ENCODE measurements at places on chromosomes 4 and X.
A peak's percentile ranks its signal among the peaks of the same experiment; 100 is the strongest.

- no peak for DNase-seq
These were observed 3.5 kb downstream of the SERPINA7 start for GRCh38 chrX:106035064-106035463.

GRCh38 chr4:40238700-40239548 lies 42.1 kb downstream of the RHOH start:
- DNase-seq = no peak

GRCh38 chr4:103105558-103106356 lies 6.1 kb upstream of the BDH2 start:
- DNase-seq = no peak

DNA sequence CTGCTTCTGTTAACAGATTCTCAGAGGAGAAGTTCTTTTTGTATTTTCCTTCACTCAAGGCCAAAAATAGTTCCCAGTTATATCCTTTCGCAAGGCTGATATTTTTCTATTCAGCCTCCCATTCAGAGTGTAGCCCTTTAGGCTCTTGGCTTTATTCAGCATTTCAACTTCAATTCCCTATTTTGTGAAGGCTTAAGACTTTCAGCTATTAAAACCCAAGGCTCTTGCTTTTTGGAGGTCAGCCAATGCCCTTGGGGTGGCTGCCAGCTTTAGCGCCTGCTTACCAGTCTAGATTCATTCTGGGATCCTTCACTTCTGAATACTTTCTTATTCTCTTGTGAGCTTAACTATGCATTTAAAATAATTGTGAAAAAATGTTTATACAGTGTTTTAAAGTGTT lies 57.3 kb upstream of the ADGRA3 start:
- peak; percentile 88 for DNase-seq

GRCh38 chr4:109803924-109804571 lies 2.2 kb upstream of the CFI start:
- no peak for DNase-seq

DNA sequence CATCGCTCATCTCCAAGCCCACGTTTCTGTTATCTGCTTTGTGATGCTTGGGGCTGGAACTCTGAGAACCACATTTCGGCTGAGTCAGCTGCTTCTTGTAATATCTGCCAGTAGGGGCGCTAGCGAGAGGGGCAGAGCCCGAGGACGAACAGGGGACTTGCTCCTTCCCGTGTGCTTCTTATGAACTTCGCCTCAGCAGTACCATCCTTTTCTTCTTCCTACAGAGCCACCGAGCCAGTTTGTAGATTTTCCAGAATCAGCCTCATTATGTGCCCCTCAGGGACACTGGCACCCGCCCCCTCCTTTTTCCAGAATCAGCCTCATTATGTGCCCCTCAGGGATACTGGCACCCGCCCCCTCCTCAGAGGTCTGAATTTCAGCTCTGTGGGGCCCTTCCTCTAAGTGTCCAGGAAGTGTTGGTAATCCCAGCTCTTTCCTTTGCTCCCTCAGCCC lies 441.7 kb upstream of the RASGEF1B start:
- no peak for DNase-seq

GRCh38 chrX:97637289-97637688 lies 753.6 kb downstream of the RPA4 start:
- DNase-seq = no peak

GRCh38 chr4:179748837-179749236 lies 2306.6 kb upstream of the AGA start:
- no peak for DNase-seq

DNA sequence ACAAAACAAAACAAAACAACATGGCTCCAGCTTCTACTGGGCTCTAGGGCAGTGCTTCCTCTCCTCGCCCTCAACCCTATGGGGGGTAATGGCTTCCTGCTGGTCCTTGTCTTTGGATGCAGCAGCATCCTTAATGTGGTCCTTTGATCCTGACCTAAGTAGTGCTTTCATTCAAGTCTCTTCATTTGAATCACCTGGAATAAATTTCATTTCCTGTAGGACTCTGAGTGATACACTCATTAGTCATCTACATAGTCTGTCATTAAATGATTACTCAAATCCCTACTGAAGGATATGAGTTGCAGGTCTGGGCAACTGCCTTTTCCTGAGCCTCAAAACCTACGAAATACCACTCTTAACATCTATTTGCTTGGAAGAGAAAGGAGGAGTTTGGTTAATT lies 54.5 kb downstream of the RHOH start:
- no peak for DNase-seq

DNA sequence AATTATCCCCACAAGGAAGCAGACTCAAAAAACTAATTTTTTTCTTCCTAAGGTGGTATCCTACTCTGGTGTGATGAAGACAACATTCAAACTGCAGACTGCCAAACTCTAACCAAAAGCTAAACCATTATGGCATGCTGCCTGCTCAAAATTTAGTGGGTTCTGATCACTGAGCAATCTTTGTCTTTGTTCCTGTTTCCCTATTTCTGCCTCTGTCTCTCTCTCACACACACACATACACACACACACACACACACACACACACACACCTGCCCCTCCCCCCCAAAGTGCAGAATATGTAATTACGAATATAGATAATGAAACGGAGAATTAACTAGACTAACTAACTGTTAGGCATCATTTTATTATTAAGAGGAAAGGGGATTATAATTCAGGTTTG lies 1278.6 kb downstream of the PCDH7 start:
- DNase-seq = no peak

DNA sequence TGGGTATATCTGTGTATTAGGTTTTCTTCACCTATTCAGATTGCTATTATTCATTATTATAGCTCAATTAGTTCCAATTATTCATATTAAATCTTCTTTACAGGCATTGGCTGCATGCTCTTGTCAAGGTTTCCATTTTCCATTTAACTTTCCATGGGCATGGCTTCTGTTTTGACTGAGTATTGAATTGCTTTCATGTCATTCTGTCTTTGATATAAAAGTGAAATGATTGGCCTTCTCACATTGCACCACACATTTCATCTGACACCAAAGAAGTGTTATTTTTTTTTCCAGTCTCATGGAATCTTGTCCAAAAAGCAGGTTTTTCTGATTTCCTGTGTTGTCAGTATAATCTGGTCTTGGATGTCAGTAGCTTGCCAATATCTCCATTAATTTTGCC lies 1244.3 kb downstream of the RAPGEF2 start:
- no peak for DNase-seq

DNA sequence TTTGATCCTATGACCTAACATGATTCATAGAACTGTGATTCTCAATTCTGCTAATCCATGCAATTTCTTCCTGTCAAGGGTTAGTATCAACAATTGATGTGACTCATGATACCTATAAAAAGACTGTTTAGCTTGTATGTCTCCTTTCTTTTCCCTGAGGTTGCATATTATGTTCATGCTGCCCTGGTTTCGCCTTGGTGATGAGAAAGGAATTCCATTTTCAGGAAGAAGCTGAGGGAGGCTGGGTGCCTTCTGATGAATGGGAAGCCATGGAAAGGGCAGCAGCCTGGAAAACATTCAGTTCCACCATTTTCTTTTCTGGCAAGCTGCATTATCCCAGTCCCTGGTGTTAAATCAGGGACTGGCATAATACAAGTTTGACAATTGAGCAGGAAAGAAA lies 976.5 kb downstream of the RPA4 start:
- DNase-seq = no peak

DNA sequence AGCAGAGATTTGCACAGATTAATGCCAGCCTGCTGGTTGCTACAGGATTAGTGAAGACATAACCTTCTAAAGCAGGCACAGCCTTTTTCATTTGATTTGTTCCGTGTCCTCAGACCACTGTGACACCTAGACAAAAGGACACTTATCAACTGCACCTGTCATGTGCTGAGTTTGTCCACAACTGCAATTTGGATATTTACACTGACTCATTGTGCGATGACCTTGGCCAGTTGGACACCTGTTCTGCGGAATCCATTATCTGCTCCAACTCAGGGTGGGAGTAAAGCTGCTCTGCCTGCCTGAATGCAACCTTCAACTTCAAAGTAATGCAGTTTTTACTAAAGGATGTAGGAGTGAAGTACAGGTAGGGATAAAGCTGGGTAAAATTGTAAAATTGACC lies 4.1 kb upstream of the NR0B1 start:
- no peak for DNase-seq

GRCh38 chr4:134201216-134202161 lies at the start of gene PABPC4L:
TSS of gene PABPC4L (minus strand) at chr4:134201789. CDS start at chr4:134201019, 770 bp downstream.
- peak; percentile 69 for DNase-seq

DNA sequence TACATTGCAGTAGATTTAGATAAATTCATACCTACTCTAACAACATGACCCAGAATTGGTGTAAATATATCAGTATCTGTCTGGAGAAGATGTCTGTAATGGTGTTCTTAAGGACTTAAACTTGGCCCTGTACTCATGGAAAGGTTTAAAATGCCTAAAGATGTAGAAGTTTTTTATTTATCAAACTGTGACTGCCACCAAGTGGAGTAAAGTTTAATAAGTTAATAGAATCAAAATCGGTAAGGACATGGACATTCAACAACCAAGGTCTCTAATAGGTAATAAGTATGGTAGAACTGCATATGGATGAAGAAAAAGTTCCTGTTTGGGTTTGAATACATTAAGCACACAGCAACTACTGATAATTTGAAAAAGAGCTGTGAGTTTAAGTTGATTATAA lies 474.0 kb upstream of the NDST3 start:
- no peak for DNase-seq

DNA sequence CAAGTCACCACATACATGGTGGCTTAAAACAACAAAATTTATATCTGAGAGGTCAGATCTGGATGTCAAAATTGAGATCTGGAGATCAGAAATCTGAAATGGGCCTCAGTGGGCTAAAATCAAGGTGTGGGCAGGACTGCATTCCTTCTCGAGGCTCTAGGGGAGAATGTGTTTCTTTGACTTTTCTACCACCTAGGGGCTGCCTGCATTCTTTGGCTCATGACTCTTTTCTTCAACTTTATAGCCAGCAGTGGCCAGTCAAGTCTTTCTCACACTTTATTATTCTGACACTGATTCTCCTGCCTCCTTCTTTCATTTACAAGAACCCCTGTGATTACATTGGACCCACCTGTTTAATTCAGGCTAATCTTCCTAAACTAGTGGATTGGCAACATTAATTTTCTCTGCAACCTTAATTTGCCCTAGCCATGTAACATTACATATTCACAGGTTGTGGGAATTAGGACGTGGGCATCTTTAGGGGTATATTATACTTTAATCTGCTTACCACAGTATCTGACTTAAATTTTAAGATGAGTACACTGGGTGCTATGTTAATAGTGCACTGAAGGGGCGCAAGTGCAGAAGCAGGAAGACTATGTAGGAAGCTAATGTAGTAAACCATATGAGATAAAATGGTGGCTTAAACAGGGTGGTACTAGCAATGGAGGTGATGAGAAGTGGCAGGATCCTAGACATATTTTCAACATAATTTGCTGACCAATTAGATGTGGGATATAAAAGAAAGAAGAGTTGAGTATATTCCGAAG lies 188.0 kb downstream of the SLC4A4 start:
- DNase-seq = no peak

- DNase-seq = no peak
These were observed 227.2 kb upstream of the MBNL3 start for GRCh38 chrX:132716006-132716405.

DNA sequence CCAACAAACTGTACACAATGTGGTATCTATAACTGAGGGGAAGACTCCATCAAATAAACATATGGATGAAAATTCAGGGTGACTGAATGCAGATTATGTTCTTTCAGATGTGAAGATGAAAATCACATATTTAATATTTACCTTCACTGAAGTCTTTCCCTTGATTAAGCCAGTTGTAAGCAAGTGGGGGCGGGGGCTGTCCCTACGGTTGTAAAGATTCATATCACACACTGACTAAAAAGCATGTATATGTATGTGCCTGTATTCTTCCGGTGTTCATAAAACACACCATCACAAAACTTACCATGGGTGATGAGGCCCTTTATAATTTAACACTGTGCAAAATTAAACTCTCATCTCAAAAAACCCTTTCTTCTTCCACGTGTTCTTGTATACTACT lies 1.3 kb downstream of the TAB3 start:
- DNase-seq = no peak

DNA sequence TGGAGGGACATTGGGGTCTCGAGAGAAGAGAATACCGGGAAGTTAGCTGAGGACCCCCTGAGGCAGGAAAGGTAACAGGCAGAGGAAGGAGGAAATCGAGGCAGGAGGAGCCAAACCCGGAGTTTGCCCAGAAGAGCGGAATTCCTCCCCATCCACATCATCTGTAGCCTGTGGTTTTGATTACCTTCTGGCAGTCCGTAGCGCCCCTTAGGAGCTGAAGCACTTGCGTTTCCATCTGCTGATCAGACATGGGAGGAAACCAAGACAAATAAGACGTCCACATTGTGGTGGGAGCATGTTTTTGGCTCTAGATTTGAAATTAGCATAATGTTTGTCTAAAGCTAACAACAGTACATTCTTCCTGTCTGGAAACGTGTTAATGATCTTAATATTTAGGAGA lies 26.8 kb upstream of the HMX1 start:
- DNase-seq = no peak

GRCh38 chr4:145740806-145741205 lies 60.9 kb downstream of the C4orf51 start:
- DNase-seq = no peak

DNA sequence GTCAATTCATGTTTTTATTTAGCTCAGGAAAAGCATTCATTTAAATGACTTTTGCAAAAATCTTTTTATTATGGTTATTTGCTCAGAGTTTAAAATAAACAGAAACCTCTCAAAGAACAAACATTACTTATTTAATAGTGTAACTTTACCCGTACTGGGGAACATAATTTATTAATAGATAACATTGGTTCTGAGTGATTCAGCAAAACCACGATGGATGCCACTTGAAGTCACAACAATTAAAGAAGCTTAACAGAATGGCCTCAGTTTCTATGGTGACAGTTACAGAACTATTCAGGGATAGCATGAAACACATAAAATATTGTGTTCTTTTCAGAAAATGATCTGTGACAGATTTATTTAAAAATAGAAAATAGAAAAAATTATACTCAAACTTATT lies 368.7 kb downstream of the CCSER1 start:
- DNase-seq = no peak

- DNase-seq = no peak
These were observed 6.9 kb downstream of the MAGEA11 start for GRCh38 chrX:149718757-149719156.

DNA sequence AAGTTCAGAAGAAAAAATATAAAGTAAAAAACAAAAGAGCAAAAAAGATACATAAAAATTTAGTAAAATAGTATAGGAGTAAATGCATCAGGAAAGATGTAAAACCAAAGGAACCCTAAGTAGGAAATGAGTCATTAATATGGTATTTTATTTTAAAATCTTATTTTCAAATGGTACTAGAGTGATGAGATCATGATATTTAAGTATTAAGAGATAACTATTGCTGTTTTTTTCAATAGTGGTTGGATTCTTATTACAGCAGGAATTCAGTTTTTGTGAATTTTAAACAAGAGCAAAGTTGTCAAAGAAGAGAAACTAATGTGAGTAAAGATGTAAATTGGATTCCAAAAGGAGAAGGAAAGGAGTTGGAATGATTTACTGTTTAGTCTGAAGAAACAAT lies 20.0 kb downstream of the EMCN start:
- DNase-seq = no peak

DNA sequence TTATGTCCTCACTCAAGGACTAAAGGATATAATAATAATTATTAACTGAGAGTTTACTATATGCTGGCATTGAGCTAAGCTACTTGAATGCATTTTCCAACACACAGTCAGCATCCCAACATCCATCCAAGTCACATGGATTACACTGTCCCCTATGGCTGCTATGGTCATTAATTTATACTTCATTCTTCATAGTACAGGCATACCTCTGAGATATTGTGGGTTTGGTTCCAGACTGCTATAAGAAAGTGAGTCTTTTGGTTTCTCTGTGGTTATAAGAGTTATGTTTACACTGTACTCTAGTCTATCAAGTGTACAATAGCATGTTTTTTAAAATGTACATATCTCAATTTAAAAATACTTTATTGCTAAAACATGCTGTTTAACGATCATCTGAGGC lies 89.2 kb downstream of the LNX1 start:
- no peak for DNase-seq
